ENCODE measurements at places on chromosomes 12 and 14.

DNA sequence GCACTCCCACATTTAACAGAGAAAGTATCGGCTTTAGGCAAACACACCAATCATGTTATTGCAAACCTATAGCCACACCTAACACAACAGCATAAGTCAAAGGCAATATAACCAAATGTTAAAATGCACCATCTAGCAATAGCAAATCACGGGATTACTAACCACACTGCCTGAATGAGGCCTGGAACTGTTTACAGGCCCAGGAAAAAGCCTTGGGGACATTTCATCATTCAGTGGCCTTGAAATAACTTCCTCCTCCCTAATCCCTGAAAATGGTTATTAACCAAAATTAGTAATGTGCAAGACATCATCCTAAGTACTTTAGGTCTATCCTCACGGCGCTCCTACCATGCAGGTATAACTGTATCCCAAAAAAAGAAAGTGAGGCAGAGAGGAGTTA, 2.3 kb downstream of the GALC start:
- no peak for DNase-seq

DNA sequence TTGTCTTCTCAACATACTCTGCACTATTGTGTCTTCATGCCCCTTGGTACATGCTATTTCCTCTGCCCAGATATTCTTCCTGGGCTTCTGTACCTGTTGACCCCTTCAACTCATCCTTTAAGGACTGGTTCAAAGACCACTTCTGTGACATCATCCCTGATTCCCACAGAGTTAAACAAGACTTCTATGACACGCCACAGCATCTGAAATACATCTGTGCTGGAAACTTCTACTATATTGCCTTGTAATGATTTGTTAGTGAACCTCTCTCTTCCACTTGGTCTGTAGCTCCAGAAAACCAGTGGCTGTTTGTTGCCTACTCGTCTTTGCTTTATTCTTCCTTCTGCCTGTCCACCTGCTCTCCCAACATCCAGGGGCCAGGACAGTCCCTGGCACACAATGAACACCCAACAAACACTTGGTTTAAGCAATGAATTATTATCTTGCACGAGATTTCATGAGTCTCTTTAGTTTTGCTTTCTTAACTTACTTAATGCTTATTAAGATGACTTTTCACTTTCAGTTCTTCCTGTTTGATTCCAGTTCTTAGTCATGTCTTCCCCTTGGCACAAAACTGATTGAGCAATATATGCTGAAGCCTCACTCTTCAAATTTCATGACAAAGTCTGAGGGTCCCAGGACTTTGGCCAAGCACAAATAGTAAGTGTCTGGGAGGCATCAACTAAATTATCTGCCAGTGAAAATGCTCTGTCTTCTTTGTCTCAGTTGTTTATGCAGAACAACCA, 485.9 kb downstream of the APAF1 start:
- no peak for DNase-seq

GRCh38 chr12:118249547-118249946, 113.6 kb downstream of the PEBP1 start:
- DNase-seq = no peak

DNA sequence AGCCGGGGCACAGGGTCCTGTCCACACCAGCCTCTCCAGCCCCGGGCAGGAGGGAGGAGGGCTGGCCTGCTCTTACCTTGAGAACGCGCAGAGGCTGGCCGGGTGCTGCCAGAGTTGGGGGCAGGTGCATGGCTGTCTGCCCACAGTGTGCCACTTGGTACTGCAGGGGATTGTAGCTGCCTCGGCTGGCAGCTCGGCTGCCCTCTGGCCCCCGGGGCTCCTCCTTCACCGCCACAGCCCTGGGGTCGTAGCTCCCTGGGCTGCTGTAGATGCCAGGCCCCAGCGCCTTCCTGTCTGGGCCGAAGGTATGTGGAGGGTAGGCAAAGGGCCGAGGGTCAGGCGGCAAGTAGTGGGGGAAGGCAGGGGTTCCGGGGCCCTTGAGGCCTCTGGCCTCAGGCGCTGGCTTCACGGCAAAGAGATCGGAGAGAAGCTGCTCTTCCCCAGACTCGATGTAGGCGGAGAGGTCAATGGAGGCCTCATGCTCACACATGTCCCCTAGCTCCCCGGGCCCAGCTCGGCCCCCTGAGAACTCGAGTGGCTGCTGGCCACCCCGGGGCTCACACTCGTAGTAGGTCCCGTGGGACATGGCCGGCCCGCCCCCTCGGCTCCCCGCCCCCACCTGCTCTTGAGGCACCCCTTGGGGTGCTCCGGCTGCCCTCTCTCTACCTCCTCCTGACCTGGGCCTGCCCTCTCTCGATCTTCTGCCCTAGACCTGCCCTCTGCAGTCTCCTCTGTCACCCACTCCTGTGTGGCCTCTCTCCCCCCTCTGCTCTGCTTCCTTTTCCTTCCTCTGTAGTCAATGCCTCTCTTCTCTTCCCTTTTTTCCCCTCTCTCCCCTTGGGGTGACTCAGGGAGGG, at the start of gene CEBPE:
CEBPE (minus strand) TSS at position 750 of the 857 bp plus-strand sequence; CDS start at position 586, 164 bp downstream.
- DNase-seq = no peak

- no peak for DNase-seq
Measured at GRCh38 chr12:9758119-9758518, 2.6 kb downstream of the CD69 start.

DNA sequence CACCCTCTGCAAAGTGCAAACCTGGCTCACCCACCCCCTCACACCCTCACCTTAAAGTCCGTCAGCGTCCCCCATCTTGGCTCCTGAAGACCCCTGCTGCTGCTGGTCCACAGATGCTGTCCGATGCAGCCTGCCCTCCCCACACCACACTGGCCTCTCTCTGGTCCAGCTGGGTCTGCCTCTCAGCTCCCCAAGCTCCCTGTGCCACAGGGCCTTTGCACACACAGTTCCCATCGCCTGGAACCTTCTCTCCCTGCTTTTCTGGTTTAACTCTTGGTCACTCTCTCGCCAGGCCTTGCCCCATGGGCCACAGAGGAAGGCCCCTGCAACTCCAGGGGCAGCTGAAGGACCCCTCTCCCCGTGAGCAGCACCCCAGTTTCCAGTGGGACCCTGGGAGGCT, 44.9 kb downstream of the TESC start:
- no peak for DNase-seq

DNA sequence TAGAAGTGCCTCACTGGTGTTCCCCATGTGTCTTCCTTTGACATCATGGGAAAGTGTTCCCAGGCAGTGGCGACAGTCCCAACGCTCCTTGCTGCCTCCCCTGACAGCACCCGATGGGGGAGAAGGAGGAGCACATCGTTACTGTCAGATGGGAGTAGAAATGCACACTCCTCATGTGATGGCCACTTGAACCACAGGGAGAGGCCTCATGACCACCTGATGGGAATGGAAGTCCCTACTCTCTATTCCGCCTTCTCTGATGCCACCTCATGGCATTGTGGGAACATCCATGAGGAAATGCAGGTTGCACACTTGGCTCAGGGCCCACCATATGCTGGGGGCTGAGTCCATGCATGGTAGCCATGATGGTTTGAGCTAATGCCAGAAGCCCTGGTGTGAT, 14.3 kb upstream of the CORO1C start:
- no peak for DNase-seq

- no peak for DNase-seq
Measured at GRCh38 chr12:95848575-95849388, 10.0 kb upstream of the SNRPF start.

- no peak for DNase-seq
Measured at GRCh38 chr12:127383281-127383680, 883.7 kb upstream of the TMEM132C start.

GRCh38 chr14:88825078-88825458, 617 bp downstream of the TTC8 start:
- no peak for DNase-seq

DNA sequence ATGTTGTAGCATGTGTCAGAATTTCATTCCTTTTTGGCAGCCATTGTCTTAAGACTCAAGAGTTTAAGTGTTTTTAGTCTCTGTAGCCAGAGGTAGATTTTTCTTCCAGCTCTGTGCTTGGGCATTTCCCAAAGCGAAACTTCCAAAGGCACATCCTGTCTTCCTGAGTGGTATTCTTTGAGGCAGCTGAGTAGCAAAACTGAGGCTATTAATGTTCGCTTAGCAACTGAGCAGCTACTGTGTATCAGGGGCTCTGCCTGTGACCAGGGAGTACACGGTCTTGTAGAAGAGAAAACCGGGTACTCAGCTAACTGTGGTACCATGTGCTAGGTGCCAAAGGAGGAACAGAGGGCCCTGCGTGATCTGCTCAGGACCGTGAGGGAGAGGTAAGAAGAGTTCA, 52.0 kb downstream of the ETV6 start:
- no peak for DNase-seq

DNA sequence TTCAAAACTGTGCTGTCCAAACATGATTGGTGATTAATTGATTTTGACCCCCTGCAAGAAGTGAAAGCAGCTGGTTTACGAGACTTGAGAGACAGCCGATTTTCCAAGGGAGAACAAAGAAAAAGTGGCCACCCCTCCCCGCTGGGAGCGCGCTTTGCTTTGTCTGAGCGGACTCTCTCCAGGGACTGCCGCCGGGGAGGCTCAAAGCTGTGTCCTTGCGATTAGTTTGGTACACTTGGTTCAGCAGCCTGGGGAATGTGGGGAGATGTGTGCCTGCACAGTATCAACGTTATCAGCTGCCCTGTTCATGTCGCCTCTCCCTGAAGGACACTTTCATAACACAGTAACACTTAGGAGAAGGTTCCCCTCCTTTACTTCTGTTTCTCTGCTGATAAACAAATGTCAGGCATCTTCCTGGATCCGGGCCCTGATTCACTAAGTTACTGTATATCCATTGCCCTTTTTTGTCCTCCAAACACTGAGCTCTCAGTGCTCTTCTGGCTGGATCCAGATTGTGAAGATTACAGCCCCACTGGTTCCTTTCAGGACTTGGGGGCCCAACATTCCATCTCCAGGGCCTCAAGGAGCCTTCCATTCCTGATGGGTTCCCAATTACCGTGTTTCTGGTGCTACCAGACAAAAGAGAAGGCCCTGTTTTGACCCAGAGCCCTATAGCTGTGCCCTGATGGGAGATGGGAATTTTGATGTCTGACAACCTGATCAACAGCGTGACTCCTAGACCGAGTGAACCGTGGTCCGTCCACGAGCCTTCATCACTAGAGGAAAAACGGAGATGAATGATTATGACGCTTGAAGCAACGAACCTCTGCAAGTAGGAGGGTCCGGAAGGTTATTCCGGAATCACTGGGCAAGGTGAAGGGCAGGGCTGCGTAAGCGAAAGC, 31.7 kb upstream of the TUBA1C start:
- DNase-seq = peak; percentile 49

DNA sequence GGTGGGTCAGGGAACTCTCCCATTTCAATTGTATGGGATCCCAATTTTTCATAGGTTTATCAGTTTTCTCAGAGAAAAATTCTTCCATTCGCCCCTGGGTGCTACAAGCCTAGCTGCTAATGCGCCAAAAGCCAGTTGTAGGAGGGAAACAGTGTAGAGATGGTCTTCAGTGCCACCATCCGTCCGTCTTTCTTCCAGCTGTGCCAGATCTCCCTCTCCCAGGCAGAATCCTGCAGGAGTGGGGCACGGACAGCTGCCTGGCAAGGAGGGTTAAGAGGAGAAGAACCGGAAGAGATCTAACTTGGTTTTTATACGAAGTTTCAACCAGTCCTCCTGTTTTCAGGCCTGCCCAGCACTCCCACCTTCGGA, 38.9 kb upstream of the FUT8 start:
- peak; percentile 72 for DNase-seq

GRCh38 chr12:116916714-116917114, 6.0 kb downstream of the FBXW8 start:
- no peak for DNase-seq

- DNase-seq = no peak
Measured at GRCh38 chr12:47131011-47131410, 51.3 kb upstream of the AMIGO2 start.

GRCh38 chr12:108826101-108826806, 31.1 kb downstream of the SSH1 start:
- no peak for DNase-seq

DNA sequence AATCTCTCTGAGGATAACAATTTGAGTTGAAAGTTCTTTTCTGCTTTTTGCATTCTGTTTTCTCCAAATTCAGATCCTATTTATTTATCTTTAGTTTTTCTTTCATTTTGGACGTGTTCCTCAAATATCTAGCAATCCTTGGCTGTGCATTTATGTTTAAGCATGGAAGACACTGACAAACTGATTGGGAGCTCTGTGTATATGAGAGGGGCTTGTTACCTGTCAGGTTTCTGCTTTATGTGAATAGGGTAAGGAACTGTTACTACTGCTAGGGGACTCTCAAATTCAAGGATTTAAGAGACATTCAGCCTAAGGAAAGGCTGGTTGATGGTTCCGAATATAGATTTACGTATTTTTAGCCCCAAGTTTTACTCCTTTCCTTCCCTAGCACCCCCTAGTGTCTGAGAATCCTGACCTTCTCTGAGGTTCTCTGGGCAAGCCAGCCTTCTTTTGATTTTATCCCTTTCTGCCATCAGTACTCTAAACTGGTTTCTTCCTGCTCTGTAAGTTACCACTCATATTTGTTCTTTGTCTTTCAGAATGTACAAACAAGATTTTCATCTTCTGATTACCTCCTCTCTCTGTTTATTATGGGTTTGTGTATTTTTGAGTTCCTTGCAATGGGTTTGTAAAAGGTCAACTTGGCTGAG, 30.5 kb downstream of the YLPM1 start:
- DNase-seq = no peak

GRCh38 chr12:100345020-100345767, 11.7 kb upstream of the SLC17A8 start:
- no peak for DNase-seq

- DNase-seq = no peak
Measured at GRCh38 chr14:93475471-93475870, 44.7 kb downstream of the UNC79 start.

- no peak for DNase-seq
Measured at GRCh38 chr14:42222924-42223471, 616.3 kb downstream of the LRFN5 start.

DNA sequence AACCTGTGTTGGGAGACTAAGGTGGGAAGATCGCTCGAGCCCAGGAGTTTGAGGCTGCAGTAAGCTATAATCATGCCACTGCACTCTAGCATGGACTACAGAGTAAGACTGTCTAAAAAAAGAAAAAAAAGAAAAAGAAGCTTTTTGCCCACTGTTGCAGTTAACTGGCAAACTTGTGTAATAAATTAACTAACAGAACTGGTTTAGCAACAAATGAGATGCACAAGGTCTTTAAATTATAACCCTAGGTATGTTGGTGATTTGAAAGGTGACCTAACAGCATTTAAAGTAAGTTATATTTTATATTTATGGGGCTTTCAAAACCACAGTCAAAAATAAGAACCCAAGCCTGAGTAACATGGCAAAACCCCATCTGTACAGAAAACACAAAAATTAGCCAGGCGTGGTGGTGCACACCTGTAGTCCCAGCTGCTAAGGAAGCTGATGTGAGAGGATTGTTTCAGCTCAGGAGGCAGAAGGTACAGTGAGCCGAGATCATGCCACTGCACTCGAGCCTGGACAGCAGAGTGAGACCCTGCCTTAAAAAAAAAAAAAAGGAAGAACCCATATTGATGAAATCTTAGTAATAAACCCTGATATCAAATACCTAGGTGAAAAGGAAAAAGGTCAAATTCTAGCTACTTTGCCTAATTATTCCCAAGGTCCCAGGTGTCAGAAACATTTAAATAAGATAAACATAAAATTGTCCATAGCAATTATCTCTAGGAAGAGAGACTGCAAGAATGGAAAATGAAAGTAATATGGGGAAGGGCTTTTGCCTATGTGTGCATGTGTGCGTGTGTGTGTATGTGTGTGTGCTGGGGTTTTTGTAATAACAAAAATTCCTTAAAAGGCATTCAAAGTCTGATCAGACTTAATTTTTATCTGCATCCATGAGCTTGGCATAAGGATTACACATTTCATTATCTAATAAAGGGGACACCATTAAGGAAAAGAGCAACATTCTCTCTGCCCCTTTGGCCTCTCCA, 15.4 kb downstream of the SYNE2 start:
- DNase-seq = no peak

All from dorsolateral prefrontal cortex (tissue), 122 donors.